ENCODE measurements at places on chromosomes 7 and 10.

DNA sequence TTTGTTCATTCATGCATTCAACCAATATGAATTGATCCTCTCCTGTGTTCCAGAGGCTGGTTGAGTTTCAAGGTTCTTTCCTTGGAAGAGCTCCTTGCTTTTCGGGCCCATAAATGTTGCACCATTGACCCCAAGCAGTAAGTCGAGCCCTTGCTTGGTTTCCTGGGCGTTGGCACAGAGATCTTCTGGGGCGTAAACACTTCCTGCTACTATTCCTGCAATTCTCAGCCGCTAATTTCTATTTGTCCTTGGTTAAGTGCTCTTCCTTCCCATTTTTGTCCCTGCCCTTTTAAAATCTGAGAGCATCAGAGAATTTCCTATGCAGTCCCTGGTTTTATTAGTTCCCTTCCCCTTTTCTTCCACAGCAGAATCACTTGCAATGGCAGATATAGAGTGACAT, 44.1 kb upstream of the ADRB1 start:
- DNase-seq, result no peak

DNA sequence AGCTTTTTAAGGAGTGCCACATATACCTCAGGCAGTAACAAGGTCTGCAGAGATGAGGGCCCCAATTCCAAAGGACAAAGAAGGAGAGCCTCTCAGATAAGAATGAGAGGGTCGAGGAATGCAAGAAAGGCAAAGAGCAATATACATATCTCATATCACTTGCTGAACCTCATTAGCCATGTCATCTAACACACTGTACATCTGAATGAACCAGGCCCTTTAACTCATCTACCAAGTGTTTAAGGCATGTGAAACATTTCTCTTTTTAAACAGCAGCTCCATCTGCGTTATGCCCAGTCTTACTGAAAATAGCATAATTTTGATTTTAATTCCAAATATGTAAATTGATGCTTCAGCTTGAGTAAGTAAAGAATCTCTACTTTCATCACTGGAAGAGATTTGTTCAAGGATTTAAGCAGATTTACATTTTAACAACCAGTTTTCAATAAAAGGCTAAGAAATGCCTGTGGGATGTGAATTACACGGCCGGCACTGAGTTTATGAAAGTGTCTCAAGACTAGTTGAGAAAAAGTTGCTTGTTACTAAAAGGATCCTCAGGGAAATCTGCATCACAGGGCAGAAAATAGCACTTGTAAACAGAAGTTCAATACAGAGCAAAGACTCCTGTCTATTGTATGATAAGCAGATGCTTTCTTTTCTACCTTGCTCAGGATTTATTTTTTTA, 123.8 kb upstream of the SLC26A5 start:
- no peak for DNase-seq

GRCh38 chr7:12322903-12323300, 80.8 kb downstream of the VWDE start:
- DNase-seq, result no peak

DNA sequence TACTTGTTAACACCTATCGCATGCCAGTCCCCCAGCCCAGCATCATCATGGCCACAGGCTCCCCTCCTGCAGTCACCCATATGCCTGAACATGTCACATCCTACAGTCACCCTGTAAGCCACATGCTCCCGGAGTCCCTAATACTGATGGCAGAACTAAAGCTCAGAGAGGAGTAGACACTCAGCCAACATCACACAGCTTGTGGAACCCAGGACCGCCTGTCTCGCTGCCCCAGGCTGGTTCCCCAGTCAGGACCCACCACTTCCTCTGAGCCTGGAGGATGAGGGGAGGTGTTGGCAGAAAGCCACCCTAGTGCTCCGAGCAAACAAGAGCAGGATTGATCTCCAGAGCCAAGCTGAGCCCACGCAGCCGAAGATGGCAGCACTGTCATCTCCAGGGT, 85.0 kb upstream of the MYL10 start:
- DNase-seq, result no peak

DNA sequence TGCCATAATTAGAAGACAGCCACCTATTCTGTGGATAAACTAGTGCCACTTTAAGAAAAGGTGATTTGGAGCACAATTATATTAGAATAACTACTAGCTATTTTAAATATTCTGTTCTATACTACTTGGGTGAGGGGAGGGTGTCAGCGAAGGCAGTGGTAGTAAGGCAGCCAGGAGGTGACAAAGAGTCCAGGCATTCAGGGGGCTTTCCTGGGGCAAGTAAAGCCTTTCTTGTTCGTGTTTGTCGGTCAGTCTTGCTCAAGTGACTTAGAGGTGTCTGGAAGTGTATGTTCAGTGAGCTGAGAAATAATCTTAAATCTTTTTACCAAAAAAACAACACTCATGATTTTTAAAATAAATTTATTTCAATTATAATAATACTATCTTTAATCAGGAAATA, 34.4 kb downstream of the ADD3 start:
- DNase-seq, result no peak

GRCh38 chr10:133126431-133127290, 33.4 kb upstream of the KNDC1 start:
- DNase-seq, result no peak

DNA sequence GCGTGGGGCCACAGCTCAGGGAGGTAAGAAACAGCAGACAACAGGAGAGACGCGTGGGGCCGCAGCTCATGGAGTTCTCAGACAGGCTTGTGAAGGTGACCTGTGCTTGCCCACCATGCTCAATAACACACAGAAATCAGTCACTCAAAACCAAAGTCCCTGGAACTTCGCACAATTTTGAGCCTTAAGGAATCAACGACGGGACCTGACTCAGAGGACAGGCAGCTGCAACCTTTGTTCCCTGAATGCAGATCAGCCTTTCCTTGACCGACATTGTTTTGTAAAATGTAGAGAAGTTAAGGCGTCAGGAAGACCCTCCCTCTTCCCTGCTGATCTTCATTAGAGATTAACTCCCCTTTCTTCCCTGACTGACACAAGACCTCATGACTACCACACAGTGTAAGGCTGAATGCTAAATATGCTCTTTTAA, 8.5 kb upstream of the KNDC1 start:
- DNase-seq, result no peak

GRCh38 chr7:152594801-152595200, 81.1 kb downstream of the XRCC2 start:
- DNase-seq, result no peak

DNA sequence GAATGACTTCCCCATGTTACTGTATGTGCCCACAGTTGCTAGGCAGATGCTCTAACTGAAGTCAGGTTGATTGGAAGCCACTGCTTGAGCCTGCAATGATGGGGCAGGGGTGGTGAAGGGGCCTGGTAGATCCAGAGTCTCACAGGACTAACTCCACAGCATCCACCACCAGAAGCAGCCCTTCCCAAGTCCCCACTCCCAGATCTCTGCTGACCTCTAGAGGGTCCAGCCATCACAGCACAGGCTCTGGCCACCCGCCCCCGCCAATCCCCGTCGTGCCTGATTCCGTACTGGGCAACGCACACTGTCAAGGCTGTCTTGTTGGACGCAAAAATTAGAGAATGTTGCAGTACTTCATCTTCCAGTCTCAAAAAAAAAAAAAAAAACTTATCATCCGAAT, 136.8 kb upstream of the PDE1C start:
- no peak for DNase-seq

DNA sequence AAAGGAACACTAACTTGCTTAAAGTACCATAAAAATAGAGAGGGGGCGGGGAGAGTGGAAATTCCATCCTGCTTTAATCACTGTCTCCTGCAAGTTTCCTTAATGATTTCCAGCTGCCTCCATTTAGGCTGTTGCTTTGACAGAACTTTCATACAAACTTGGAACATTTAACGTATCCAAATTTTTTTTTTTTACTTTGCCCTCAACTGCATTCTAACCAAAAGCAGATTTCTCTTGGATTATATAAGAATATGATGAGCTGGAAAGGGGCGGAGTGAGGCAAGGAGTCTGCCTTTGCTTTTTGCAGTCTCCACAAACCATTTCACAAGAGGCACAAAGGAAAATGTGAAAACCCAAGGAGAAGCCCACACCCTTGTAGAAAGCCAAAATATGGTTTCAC, 46.6 kb upstream of the COL1A2 start:
- DNase-seq, result no peak

DNA sequence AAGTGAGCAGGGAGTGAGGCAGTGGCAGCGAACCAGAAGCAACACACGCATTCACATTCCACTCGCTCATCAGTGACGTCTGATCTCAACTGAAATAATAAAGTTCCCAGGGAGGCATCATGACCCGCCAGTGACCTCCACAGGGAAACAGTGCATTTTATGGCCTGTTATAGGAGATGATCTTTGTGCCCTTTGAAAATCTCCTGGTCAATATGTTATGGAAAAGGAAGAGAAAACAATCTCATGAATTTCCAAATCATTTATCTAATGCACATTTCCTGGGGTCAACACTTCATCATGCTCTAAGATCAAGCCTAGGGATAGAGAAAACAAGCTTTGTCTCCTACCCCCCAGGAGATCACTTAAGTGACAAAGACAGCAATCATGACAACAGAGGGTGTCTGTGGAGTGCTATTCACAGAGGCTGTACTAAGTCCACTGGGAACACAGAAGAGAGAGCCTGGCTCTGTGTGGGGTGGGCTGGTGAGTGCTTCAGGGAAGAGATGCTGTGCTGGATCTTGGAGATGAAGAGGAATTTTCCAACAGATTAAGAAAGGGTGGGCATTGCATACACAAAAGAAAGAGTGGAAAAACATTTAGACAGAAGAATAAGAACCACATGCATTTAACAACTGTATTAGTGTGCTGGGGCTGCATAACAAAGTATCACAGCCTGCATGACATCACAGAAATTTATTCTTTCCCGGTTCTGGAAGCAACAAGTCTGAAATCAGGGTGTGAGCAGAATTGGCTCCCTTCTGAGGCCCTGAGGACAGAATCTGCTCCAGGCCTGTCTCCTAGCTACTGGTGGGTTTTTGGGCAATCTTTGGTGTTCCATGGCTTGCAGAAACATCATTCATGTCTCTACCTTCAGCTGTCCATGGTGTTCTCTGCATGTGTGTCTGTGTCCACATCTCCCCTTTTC, 613.9 kb upstream of the IGFBP3 start:
- DNase-seq, result no peak

DNA sequence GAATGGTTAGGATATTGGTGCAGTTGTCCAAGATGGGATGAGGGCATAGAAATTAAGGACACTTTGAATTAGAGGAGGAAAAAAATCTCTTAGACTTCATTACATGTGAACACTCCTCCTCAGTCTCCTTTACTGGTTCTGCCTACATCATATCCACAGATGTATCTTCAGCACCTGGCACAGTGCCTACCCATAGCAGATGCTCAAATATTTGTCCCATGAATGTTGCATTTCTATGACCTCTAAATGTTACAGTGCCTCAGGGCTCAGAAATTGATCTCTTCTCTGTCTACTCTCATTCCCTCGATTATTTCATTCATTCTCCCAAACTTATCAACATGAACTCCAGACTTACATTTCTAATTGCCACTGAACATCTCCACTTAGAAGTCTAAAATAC, 17.1 kb downstream of the CNNM1 start:
- no peak for DNase-seq

DNA sequence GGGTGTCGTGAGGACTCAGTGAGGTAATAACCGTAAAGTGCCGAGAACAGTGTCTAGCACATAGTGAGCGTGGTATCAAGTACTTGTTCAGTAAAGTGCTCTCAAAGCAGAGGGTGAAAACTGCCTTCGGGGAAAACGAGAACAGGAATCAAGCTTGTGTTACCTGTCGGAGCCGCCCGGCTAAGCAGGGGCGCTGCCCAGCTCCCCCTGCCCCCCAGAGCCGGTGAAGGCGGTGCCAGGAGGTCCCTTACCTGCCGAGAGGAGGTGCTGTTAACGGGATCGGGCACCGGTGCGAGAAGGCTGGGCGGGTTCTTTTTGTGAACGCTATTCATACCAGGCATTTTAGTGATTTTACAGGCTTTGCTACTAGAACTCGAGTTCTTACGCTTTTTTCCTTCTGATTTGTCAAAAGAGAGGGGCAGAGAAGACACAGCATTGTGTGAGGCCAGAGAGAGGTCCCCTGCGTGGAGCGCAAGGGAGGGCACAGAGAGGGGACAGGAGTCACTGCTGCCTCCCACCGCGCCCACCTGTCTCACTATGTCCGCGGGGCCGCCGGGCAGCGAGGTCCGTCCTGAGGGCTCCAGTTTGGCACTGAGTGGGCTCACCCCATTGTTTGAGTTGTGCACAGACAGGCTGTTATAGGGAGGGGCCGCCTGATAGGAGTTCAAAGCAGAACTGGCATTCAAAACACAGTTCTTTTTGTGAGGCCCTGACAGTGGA, 32.5 kb upstream of the EFCAB10 start:
- DNase-seq, result no peak

- DNase-seq, result no peak
Observed at GRCh38 chr7:111873963-111874690, 311.8 kb upstream of the IMMP2L start.

GRCh38 chr7:151844071-151844824, 32.7 kb downstream of the PRKAG2 start:
- DNase-seq, result no peak

DNA sequence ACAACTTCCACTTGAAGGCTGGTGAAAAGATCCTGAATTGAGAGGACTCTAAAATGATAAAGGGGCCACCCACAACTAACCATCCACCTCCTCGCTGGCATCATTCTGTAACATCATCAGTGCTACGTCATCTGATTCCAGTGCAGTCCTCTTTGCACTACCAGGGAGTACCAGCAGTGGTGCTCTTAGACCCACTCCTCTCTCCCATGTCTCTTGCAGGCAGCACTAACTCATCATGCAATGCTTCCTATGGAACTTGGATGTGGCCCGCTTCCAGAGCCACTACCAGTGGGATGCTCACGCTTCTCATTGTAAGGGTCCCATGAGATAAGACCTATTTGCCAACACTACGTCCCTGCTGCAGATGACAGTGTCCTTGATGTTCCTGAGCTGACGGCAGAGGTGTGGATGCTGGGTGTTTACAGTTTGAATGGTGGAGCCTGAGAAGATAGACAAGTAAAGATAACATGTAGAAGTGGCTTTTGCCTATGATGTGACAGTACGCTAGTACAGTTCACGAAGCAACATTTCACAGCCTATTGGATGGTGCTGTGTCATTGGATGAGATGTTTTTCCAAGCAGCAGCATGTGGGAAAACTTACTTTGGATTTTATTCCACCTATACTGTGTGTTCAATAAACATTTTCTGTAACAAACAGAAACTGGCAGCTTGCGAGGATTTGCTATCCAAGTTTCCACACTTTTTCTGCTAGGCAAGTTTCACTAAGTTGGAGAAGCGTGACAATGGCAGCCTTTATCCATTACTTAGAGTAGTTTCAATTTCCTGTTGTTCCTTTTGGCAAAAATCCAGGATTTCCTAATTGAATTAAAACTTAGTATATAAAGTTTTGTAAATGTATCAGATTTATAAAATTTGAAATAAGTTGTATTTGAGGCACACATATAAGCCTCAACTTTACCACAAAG, 35.8 kb upstream of the COBL start:
- DNase-seq, result no peak

GRCh38 chr10:43292755-43293676, 26.2 kb upstream of the RASGEF1A start:
- DNase-seq, result no peak
